ENCODE measurements at places on chromosomes 6 and 20.

GRCh38 chr6:155112757-155113156 is 117.6 kb downstream of the TIAM2 start:
- no peak for DNase-seq

- DNase-seq, result no peak
These were observed 1.5 kb upstream of the FRMD1 start for GRCh38 chr6:168080393-168081077.

- no peak for DNase-seq
These were observed 703.5 kb downstream of the TFAP2A start for GRCh38 chr6:9711365-9711764.

GRCh38 chr20:61287583-61288275 is 35.7 kb downstream of the CDH4 start:
- DNase-seq, result no peak

DNA sequence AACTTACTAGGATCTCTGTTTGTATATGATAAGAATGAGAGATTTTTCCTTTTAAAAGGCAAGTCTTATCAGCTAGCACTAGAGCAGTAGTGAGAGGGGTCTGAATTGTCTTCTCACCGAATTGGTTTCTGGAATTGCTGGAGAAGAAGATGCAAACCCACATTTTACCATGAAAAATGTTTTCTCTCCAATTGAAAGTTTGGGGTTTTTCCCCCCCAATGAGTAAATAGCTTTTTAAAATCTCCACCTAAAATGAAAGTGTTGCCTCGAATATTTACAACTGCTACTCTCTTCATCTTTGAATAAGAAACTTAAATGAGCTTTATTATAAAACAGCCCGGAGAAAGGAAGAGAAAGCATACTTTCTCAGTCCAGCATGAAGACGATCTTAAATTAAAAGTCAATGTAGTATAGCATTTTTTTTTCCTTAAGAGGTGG is 1.8 kb downstream of the TCF21 start:
- no peak for DNase-seq

- no peak for DNase-seq
These were observed 497.1 kb upstream of the ARID1B start for GRCh38 chr6:156280065-156280464.

- no peak for DNase-seq
These were observed 170.0 kb upstream of the LAMA2 start for GRCh38 chr6:128712898-128713297.

DNA sequence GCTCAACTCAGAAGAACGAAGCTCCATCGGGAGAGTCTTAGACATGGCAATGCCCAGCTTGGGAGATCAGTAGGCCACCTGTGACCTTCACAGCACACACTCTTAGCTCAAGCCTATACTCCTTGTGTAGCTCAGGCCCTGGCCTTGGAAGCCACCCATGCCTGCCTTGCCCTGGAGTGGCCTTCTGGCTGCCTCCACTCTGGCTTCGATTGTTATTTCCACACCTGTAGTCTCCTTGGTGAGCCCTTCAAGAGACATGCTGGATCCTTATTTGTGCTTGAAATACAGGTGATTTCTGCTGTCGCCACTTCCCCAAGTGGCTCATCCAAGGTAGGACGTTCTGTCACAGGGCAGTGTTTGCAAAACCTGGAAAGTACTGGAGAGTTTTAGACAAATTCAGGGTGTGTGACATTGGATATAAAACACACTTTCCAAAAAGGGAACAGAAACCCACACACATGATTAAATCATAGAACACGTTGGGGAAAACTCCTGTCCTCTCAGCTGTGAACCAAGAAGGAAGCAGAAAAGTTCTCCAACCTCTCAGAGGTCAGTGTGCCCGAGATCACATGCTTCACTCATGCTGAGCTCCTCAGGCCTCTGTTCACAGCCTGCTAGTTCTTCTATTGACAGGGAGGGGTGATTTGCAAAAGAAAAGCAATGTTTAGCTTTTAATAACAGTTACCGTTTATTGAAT is 391.8 kb downstream of the CDC5L start:
- DNase-seq, result no peak

DNA sequence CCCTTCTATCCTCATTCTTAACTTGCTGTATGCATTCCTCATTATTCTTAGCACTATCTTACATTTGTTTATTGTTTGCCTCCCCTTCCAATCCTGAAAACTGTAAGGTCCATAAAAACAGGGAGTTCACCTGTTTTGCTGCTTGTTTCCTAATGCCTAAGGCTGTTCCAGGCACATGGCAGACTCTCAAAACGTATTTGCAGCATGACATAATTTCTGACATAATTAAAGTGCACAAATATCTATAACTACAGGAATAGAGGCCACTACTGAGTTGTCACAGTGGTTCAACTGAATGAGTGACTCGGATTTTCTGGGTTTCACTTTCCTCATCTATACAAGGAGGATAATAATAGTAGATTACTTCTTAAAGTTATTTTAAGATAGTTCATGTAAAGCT is 83.0 kb downstream of the HFE start:
- DNase-seq, result no peak
